ENCODE measurements at places on chromosomes 12 and 14.
A peak's percentile ranks its signal among the peaks of the same experiment; 100 is the strongest.

DNA sequence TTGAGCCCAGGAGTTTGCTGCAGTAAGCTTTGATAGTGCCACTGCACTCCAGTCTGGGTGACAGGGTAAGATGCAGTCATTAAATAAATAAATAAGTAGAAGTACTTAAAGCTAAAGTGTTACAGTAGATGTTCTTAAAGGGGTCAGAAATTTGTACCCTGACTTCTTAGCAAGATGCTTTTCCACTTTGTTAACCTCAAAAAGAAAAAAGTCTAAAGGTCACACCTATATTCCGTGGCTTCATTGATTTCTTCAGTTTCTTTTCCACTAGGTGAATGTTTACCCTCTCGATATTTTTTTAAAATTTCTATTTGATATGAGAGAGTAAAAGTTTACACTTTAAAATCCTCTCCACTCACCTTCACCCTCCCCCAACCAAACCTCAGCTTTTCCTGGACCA is 64.3 kb upstream of the PLEKHA5 start:
- H3K27ac ChIP-seq, result no peak overlapping the region
- H3K4me1 ChIP-seq, result no peaks in the 10 kb centered on the region
- H3K36me3 ChIP-seq, result no peaks in the 10 kb centered on the region
- no peak for DNase-seq

DNA sequence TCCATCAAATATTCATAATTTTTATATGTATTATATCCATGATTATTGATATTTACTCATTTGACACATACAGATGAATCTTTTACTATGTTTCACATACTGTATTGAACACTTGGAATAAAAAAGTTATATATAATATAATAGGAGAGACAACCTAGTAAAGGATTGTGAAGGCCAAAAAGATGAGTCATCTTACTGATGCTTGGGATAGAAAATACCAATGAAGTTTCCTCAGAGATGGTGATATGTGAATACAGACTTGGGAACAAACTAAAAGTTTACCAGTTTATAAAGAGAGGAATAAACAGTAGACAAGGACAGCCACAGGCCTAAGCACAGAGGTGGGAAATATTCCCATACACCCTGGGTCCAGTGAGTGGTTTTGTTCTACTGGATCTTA is 743.9 kb upstream of the FLRT2 start:
- H3K27ac ChIP-seq, result no peak overlapping the region
- no peak for DNase-seq
- H3K27me3 ChIP-seq, result no peaks in the 10 kb centered on the region
- no peaks in the 10 kb centered on the region for H3K36me3 ChIP-seq
- no peaks in the 10 kb centered on the region for H3K4me1 ChIP-seq

DNA sequence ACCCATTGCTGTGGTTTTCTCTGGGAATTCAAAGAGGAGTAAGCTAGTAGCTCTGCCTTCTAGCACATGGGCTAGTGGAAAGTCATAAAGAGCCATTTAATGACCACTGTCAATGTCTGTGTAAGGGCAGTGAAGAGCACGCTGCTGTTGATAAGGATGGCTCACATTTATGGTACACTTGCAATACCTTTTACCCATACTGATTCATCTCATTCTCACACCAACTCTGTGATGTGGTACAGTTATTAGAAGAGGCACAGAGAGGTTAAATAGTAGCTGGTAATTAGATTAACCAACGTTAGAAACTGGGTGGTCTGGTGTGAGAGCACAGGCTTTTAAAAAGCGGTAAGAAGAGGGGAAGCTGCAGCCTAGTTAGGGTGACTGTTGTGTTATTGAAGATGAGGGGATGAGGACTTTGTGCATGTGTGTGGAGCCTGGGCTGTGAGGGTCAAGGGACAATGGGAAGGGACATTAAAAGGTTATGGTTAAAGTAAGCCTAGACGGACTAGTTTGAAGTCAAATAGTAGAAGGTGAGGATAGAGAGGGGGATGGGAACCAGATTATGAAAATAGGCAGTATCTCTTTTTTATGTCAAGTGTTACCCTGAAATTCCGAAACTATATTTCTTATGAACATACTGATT is 25.2 kb downstream of the RASSF3 start:
- DNase-seq, result no peak
- H3K4me1 ChIP-seq, result peaks cover 86% of the 10 kb centered on the region
- H3K36me3 ChIP-seq, result peaks cover 36% of the 10 kb centered on the region
- H3K27ac ChIP-seq, result peak overlapping the region; percentile 79
- no peaks in the 10 kb centered on the region for H3K27me3 ChIP-seq

- H3K4me1 ChIP-seq, result peaks cover 24% of the 10 kb centered on the region
- no peak for DNase-seq
- no peaks in the 10 kb centered on the region for H3K27me3 ChIP-seq
- H3K27ac ChIP-seq, result no peak overlapping the region
These were observed 383.2 kb upstream of the DCN start for GRCh38 chr12:91565846-91566245.

GRCh38 chr12:52132754-52133161 is 53.3 kb downstream of the SMIM41 start:
- no peaks in the 10 kb centered on the region for H3K36me3 ChIP-seq
- H3K4me3 ChIP-seq, result no peak overlapping the region
- no peaks in the 10 kb centered on the region for H3K4me1 ChIP-seq
- no peak for DNase-seq

- H3K4me1 ChIP-seq, result no peaks in the 10 kb centered on the region
- no peak overlapping the region for H3K4me3 ChIP-seq
- H3K36me3 ChIP-seq, result no peaks in the 10 kb centered on the region
- H3K27ac ChIP-seq, result no peak overlapping the region
- peaks cover 8% of the 10 kb centered on the region for H3K27me3 ChIP-seq
These were observed 114.1 kb upstream of the PRMT8 start for GRCh38 chr12:3376779-3377455.

- H3K36me3 ChIP-seq, result no peaks in the 10 kb centered on the region
- DNase-seq, result no peak
- H3K27me3 ChIP-seq, result no peaks in the 10 kb centered on the region
- peaks cover 8% of the 10 kb centered on the region for H3K4me1 ChIP-seq
These were observed 134.8 kb downstream of the ZFP36L1 start for GRCh38 chr14:68658029-68658509.

DNA sequence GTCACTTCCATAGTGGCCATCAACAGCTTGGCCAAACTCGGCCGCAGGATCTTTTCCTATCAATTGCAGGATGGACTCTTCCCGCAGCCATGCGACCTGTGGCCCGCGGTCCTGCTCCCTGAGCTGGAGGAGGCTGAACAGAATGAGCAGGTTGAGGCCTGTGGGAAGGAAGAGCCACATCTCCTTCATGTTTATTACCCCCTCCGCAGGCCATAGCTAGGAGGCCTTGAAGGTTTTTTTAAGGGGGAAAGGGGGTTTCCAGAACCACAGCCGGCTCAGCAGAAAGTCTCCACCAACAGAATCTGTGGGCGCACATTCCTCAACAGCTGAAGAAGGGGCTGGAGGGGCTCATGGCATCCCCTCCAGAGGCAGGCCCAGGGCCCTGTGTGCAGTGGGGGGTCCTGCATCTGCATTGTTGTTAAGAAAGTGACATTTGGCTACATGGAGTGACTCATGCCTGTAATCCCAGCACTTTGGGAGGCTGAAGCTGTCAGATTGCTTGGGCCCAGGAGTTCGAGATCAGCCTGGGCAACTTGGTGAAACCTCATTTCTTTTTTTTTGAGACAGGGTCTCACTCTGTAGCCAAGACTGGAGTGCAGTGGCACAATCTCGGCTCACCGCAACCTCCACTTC is 25.2 kb upstream of the PPP1R13B start:
- peak overlapping the region; percentile 54 for H3K27ac ChIP-seq
- no peak for DNase-seq
- no peaks in the 10 kb centered on the region for H3K27me3 ChIP-seq
- H3K4me1 ChIP-seq, result peaks cover 8% of the 10 kb centered on the region
- no peaks in the 10 kb centered on the region for H3K36me3 ChIP-seq
- peak overlapping the region; percentile 77 for H3K4me3 ChIP-seq

DNA sequence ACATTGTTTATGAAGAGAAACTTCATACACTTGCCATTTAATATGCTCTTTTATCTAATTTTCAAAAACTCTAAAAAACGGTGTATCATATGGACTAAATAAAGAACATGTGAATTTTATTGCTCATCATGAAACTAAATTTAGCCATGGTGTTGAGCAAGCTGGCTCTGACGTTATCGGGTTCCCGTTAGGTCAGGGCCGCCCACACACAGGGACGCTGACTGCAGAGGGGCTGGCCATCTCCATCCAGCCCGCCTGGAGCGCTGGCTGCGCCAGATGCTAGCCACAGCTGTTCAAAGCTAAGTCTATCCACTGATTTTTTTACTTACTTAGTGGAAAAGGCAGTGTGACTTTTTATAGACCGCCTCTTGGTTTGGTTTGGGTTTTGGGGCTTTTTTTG is 36.5 kb upstream of the DYNC1H1 start:
- no peak overlapping the region for H3K27ac ChIP-seq
- peaks cover 2% of the 10 kb centered on the region for H3K36me3 ChIP-seq
- H3K27me3 ChIP-seq, result no peaks in the 10 kb centered on the region
- no peaks in the 10 kb centered on the region for H3K4me1 ChIP-seq

- H3K27me3 ChIP-seq, result no peaks in the 10 kb centered on the region
- H3K4me3 ChIP-seq, result no peak overlapping the region
- H3K36me3 ChIP-seq, result peaks cover 46% of the 10 kb centered on the region
- DNase-seq, result no peak
- peaks cover 27% of the 10 kb centered on the region for H3K4me1 ChIP-seq
- H3K27ac ChIP-seq, result peak overlapping the region; percentile 11
These were observed 19.1 kb upstream of the AMN start for GRCh38 chr14:102903248-102903888.

DNA sequence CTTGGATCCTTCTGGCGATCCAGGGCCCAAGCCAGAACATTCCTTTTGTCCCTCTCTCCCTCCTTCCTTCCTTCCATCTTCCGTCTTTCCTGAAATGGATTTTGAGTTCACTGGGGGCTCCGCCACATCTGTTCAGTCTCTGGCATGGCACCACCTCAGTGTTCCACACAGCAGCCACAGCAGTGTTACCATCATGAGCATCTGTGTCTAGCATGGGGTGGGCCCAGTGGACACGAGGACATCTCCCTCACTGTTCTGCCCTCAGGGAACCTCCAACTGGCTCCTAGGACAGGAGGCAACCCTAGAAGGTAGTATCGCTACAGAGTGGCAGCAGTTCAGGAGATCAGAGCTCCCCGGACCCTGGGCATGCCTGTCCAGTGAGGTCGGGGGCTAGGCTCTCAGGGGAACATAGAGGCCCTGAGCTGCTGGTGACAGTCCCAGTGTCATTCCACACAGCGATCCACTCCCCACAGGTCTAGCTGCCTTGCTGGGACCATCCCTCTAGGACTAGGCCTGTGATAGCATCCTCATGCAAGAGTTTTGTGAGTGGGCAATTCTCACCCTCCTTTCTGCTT is 59.0 kb downstream of the GALNT16 start:
- H3K4me1 ChIP-seq, result no peaks in the 10 kb centered on the region
- no peak overlapping the region for H3K27ac ChIP-seq
- no peak for DNase-seq
- no peak overlapping the region for H3K4me3 ChIP-seq
- H3K27me3 ChIP-seq, result no peaks in the 10 kb centered on the region

- H3K36me3 ChIP-seq, result no peaks in the 10 kb centered on the region
- no peak overlapping the region for H3K27ac ChIP-seq
- H3K4me1 ChIP-seq, result no peaks in the 10 kb centered on the region
- no peak overlapping the region for H3K4me3 ChIP-seq
These were observed 65.3 kb downstream of the NKX2-1 start for GRCh38 chr14:36454599-36455240.

- no peaks in the 10 kb centered on the region for H3K4me1 ChIP-seq
- DNase-seq, result no peak
These were observed 89.3 kb downstream of the FIGNL2 start for GRCh38 chr12:51759175-51759574.

DNA sequence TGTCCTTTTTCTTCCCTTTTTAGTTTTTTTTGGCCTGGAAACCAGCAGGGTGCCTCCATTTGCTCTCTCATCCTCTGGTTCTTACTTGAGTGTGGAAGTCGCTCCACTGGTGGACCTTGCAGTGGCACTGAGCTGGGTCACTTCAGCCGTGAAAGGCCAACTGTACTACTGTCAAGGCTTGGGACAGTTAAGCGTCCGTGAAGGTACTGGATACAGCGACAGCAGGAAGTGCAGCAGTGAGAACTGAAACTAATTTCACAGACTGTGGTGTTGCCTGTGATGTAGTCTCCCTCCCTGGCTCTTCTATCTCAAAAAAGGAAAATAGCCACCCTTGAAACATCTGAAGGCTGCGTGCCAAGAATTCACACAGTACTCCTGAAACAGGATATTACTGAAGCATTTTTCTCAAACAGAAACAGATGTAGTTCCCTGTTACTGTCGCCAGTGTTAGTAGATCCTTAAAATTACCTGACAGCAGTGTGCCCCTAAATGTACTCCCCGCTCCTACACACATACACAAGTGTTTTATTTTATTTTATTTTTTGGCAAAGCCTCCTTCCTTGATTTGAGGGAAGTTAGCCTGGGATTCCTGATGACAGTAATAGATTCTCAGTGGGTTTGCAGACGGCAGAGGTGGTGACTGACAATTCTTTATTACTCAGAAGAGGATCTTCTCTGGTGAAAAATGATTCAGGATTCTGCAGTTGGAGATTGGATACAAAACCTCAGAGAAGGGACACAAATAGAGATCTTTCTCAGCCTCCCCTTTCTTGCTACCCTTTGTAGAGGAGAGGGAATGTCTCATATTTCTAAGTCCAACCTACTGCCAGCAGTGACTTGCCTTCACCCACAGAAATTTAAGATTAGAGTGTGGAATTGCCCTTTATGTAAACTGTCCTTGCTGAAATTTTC is 4.4 kb downstream of the SUSD6 start:
- H3K36me3 ChIP-seq, result peaks cover 45% of the 10 kb centered on the region
- peaks cover 73% of the 10 kb centered on the region for H3K4me1 ChIP-seq
- DNase-seq, result peak; percentile 67
- H3K27ac ChIP-seq, result peak overlapping the region; percentile 91
- H3K4me3 ChIP-seq, result peak overlapping the region; percentile 77

DNA sequence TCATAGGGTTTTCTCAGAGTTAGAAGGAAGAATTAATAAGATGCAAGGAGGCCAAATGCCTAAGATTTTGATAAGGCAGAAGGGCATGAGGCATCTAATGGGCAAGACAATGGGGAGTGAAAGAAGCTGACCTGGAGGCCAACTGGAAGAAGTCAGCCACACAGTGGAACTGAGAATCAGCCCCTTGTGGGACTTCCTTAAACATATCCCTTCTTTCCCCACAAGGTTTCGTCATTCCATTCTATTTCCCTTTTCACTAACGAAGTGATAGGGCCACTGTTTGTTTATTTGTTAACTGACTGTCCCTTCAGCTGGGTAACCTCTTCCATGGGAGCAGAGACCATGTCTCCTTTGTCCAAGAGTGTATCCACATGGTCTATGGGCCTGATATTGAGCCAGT is 86.2 kb downstream of the HELB start:
- no peak for DNase-seq
- H3K4me3 ChIP-seq, result no peak overlapping the region
- H3K27ac ChIP-seq, result no peak overlapping the region
- H3K4me1 ChIP-seq, result peaks cover 2% of the 10 kb centered on the region

- H3K27me3 ChIP-seq, result no peaks in the 10 kb centered on the region
- H3K36me3 ChIP-seq, result peaks cover 37% of the 10 kb centered on the region
- H3K4me3 ChIP-seq, result no peak overlapping the region
- H3K27ac ChIP-seq, result no peak overlapping the region
- no peak for DNase-seq
- H3K4me1 ChIP-seq, result no peaks in the 10 kb centered on the region
These were observed 24.3 kb downstream of the ANAPC7 start for GRCh38 chr12:110379197-110379596.

Measured in activated naive CD4-positive, alpha-beta T cell treated with anti-CD3 and anti-CD28 coated beads for 36 hours (primary cell).